Karpas-422 (cell line): ENCODE measurements at places on chromosomes 4 and X. TPM values are rescaled to one million over a fixed set of nuclear protein-coding genes. Genes with fewer than 3 reads are reported as not detected.
A peak's percentile ranks its signal among the peaks of the same experiment; 100 is the strongest.

- DNase-seq: no peak
Observed at GRCh38 chrX:114500622-114501021, 83.3 kb upstream of the HTR2C start.

DNA sequence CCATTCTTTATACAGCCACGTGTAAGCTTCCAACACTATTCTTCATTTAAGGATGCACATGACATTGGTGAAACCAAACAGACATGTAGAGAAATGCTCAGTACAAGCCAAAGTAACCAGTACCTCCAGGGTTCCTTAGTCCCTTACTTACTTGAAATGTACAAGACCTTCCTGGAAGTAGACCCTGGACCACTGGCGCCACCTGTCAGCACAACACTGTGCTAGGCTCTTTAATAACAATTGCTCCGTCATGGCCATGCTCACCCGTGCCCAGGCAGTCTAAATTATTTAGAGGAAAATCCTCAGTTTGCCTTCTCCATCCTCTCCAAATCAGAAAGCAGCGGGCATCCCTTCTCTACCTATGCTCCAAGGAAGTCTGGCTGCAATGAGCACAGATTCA is 52.7 kb downstream of the ADGRA3 start:
- DNase-seq: no peak

- no peak for DNase-seq
Observed at GRCh38 chr4:147760695-147761094, 28.8 kb downstream of the ARHGAP10 start.

GRCh38 chr4:55475394-55476243 is 71.1 kb downstream of the CLOCK start:
- no peak for DNase-seq

DNA sequence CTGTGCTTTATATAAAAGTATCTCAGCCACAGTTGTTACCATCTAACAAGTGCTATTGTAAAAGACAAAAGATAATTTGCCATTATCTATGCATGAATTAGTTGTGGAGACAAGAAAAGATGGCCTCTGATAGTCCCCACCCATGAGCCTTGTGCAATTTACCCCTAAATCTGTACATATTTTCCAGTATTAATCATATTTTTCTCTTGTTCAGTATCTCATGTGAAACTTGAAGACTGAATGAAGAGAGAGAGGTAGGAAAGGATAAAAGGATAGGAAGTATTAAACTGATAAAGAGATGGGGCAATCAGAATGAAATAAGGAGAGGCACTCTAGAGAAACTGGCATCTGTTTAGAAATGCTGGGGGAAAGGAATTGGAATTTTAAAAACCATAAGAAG is 3.7 kb downstream of the MYOZ2 start:
- DNase-seq: no peak

DNA sequence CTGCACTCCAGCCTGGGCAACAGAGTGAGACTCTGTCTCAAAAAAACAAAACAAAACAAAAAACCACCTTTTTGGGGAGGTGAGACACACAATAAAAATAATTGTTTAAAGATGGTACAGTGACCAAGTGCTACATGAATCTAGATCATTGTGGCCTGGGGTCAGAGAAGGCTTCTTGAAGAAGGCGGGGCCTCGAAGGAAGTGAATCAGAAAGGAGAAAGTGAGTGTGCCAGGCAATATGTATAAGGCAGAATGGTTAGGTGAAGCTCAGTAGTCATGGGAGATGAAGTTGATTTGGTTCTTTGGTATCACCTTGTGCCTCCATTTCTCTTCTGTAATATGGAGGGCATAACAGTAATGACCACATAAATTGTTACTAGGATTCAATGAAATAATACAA is 58.9 kb downstream of the DOCK11 start:
- DNase-seq: no peak

DNA sequence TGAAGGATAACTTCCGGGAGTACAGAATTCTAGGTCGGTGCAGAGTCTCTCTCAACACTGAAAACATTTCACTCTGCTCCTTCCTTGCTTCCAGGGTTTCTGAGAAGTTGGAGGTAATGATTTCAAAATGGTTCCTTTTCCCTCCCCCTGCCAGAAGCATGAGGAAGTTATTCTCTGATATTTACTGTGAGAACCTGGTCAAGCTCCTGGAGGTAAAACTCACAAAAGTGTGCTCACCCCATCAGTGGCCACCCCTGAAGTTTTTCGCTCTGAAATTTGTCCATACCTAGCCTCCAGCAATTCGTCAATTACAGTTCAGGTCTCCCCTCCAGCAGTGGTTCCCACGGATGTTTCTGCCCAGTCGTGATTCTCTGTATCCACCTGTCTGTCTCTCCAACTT is 16.2 kb upstream of the MECP2 start:
- no peak for DNase-seq

GRCh38 chrX:154490021-154490413 is 412 bp downstream of the SLC10A3 start:
- peak; percentile 76 for DNase-seq

DNA sequence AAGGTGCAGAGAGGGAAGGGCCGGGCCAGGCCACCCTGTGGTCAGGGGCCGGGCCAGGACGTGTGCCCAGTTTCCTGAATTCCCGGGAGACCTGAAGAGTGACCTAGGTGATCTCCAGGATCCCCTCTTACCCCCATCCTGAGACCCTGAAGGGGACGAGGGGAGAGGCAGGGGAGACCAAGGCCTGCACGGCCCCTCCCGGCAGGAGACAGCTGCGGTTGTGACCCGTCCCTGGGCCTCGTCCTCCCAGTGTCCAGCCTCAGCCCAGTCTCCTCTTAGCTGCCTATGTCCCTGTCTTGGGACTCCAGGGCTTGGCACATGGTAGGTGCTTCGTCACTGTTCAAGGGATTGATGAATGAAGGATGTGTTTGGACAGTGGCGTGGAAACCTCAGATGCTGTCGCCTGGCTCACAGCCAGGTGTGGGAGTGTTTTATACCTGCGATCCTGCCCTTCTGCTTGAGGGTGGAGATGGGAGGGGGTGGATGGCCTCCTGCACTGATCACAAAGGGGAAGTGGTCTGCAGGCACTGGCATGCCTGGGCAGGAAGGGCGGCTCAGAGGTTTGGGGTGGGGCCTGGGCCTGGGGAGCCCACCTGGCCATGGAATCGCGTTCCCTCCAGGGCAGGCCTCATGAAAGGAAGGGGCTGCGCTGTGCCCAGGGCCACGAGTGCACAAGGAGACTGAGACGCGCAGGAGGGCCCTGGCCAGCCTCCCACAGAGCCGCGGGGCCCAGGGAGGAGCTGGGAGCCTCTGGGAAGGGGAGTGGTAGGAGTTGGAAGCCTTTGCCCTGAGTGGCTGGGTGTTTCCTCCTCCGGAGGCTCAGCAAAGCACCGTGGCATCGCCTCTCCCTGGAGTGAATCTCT is 6.9 kb downstream of the SH3TC1 start:
- DNase-seq: no peak

DNA sequence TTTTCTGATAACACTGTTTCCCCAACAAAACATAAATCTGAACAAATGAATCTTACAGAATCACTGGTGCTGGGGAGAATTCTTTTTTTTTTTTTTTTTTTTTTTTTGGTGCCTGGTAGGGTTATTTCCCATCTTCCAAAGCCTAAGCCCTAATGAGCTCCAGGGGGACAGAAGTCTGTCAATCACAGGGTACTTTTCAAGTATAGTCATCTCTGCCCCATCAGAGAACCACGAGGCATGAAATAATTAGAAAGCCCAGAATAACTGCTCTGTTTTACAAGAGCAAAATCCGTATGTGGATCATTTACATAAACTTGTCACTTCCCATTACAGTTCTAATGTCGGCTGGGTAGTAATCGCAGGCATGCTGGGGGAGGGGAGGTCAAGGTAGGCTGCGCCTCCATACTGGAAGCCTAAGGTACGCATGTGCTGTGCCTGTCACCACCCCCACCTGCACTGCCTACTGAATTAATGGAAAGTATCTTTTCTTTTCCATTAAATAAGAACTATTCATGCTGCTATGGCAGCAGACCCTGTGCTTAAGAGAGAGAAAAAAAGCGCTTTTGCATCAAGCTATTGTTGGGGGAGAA is 164.7 kb upstream of the LEF1 start:
- DNase-seq: peak; percentile 64

The MAOA gene
- not detected in 2 replicates for total RNA-seq

The GPR173 gene
- total RNA-seq: 0.36 and 0.71 TPM in 2 replicates

The CWH43 gene
- not detected in 2 replicates for total RNA-seq
